ENCODE measurements at places on chromosomes 13 and 19.
A peak's percentile ranks its signal among the peaks of the same experiment; 100 is the strongest.

DNA sequence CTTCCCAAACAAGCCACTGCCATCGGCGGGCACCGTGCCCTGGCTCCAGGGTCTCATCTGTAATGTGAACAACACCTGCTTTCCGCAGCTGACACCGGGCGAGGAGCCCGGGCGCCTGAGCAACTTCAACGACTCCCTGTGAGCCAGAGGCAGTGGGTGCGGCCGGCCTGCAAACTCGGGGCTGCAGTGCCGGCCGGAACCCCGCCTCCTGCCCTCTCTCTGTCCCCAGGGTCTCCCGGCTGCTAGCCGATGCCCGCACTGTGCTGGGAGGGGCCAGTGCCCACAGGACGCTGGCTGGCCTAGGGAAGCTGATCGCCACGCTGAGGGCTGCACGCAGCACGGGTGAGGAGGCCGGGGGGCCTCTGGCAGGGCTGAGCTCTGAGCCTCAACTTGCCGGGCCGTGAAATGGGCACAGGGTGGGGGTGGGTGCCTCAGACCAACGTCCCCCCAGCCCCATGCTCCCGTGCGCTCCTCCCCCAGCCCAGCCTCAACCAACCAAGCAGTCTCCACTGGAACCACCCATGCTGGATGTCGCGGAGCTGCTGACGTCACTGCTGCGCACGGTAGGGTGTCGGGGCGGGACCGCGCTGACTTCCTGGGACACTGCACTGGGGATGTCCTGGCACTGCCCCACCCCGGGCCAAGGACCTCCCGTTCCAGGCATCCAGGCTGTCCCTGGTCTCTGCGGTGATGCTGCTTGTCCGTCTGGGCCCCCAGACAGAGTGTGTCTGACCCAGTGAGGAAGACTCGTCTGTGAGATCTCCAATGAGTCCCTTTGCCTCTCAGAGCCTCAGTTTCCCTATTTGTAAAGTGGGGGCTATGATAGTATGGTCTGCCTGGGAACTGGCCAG, 2.2 kb downstream of the ABCA7 start:
- no peak for DNase-seq

DNA sequence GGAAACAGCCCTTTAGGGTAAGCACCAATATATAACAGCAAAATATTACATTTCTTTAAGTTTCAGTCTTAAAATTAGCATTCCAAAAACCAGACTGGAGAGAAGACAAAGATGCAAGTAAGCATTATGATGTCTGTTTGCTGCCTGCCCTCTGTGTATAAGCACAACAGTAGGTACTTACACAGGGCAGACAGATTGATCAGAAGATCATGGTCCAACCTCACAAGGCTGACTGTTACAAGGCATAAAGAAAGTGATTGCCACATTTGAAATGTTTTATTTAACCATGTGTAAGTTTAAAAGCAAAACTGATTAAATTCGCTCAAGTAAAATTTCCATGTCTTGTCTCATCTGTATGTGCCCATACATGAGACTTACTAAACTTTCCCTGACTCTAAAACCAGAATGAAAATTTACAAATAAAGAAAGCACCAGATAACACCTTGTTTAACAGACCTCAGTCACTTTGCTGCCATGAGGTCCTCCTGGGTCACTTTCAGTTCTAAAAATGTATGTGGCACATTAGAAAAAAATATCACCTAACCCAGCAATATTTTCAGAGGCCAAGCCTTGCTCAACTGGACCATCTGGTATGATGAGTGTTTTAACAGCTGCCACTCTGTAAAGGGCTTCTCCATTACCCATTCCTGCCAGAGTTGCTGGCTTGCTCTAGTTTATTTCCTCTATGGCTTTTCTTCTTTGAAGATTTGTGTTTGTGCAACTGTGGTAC, 297.0 kb downstream of the RBM26 start:
- no peak for DNase-seq

GRCh38 chr19:5547881-5548280, 19.9 kb downstream of the TINCR start:
- DNase-seq: no peak

GRCh38 chr19:6767081-6767356, 216 bp downstream of the SH2D3A start:
- no peak for DNase-seq

DNA sequence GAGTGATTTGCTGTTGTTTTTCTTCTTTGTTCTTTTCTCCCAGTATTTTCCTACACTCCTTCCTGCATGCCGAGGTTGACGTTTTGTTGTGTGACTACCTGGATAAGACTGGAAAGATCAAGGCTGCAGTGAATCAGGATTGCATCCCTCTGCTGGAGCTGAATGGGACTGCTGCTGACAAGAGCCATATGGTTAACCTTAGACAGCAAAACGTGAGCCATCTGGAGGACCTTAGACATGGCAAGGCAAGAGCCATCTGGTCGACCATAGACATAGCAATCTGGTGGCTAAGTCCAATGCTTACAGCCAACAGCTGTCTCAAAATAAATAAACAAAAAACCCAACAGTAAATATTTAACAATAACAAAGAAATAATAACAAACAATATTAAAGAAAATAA, 42.6 kb upstream of the ZNF91 start:
- DNase-seq: no peak

- no peak for DNase-seq
Observed at GRCh38 chr19:14159059-14159458, 22.7 kb upstream of the ASF1B start.

GRCh38 chr19:49133621-49134454, 14.5 kb downstream of the PPFIA3 start:
- peak; percentile 55 for DNase-seq

DNA sequence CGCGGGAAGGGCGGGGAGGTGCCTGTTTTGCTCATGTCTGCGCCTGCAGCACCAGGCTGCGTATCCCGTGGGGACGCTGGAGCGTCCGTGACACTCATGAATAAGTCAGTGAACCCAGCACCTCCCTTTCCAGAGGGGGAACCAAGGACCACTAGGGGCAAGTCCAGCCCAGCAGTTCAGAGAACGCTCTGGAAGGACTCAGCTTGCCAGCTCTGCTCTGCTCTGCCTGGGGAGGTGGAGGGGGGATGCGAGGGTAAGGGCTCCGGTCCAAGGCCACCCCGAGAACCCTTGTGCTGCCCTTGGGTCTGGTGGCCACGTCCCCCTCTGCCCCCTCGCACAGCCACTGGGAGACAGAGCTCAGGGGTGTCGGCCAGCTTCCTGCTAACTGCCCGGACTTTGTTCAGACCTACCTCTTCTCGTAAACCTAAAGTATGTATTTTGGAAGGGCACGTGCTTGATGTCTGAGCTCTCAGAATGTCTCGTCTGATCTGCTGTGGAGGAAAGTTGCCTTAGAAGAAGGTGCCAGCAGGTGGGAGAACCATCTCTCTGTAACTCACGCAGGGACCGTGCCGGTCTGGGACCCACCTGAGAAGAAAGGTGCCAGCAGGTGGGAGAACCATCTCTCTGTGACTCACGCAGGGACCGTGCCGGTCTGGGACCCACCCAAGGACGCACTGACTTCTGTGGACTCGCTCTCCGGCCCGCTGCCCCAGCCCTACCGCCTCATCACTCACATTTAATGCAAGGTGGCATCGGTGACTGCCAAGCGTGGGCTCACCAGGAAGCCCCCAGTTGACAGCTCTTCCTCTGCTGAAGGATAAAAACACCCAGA, 34.1 kb downstream of the TMEM255B start:
- DNase-seq: no peak

DNA sequence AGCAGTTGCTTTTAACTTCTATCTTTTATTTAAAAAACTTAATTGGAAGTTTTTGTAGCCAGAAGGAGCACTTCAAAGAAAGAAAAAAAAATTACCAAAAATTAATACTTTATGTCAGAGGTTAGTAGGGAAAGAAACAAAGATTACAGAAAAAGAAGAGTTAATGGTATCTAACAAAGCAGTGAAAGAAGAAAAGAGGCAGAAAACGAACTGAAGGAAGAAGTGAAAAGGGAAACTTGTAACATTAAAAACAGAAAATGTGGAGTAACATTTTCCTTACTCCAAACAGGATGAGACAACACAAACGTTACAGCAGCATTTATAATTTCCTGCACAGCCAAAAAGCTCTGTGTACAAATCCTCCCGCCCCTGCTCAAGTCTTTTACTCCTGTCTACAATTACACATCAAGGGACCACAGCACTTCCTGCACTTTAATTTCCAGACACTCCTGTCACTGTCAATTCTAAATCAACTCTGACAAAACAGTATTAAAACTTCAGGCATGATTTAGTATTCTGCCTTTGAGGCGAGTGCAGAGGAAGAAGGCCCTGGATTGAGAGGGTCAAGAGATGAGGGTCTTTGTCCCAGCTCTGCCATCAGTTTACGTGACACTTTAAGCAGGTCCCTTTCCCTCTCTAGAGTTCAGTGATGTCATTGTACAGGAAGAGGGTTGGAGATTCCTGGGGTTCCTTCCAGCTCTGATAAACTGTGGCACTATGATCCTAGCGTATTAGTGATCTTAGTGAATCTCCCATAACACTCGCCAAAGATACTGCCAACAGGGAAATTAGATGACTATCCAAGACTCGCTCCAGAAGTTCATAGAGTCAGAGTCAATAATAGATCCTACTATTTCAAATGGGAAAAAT, 53.2 kb upstream of the LSM14A start:
- DNase-seq: no peak

- DNase-seq: no peak
Observed at GRCh38 chr13:53112522-53112921, 83.9 kb downstream of the OLFM4 start.

- no peak for DNase-seq
Observed at GRCh38 chr13:30196025-30196424, 111.3 kb downstream of the KATNAL1 start.

Measured in B cell (primary cell).